ENCODE measurements at places on chromosomes 5 and 9.

- DNase-seq: no peak
- H3K4me1 ChIP-seq: no peaks in the 10 kb centered on the region
- H3K36me3 ChIP-seq: no peaks in the 10 kb centered on the region
Observed at GRCh38 chr5:83922699-83923098, 202.0 kb upstream of the HAPLN1 start.

DNA sequence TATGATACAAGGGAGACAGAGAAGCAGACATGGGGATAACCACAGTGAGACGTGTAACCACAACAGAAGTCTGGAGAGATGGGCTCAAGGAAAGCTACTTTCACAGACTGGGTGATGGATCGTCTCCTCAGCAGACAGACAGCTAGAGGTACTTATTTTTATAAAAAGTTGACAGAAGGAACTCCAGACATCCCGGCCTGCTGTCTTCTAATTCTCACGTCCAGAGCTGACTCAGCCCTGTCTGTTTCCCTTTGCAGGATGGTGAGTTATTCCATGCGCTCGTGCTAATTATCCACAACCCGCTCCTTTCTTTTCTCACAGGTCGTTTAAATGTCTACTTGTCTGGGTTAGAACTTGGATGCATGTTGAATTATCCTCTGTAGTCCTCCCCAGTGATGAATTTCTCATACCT lies 304.5 kb downstream of the CWC27 start:
- H3K27me3 ChIP-seq: no peaks in the 10 kb centered on the region
- H3K36me3 ChIP-seq: no peaks in the 10 kb centered on the region
- H3K4me3 ChIP-seq: no peak overlapping the region
- no peak overlapping the region for H3K27ac ChIP-seq
- H3K4me1 ChIP-seq: no peaks in the 10 kb centered on the region

GRCh38 chr9:14218253-14218652 lies 95.7 kb downstream of the NFIB start:
- H3K4me1 ChIP-seq: peaks cover 30% of the 10 kb centered on the region
- no peak overlapping the region for H3K4me3 ChIP-seq
- H3K27me3 ChIP-seq: no peaks in the 10 kb centered on the region
- no peaks in the 10 kb centered on the region for H3K36me3 ChIP-seq

DNA sequence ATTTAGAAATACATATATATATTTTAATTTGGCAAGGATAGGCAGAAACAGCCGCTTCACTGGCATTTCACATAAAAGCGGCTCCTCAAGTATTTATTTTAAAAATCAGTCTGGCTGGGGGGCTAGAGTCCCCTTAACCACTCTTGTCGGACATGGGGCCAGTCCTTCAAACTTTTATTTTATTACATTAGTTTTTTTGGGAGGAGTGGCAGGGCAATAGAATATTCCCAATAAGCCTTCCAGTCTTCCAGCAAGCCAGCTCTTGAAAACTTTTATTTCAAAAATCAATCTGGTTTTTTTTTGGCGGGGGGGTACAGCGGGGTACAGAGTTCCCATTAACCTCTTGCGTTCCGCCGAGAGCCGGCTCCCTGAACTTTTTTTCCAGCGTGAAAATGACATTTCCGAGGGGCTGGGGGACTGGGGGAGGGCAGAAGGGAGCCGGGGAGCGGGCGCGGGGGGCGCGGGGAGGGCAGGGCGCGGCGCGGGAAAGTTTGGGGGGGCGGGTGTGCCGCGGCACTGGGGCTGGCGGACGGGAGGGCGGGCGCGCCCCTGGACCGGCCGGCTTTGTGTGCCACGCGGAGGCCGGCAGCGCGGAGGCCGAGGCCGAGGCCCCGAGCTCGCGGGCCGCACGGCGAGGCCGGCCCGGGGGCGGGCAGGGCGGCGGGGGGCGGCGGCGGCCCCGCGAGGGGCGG lies 504 bp upstream of the ZNF618 start:
- no peaks in the 10 kb centered on the region for H3K36me3 ChIP-seq
- no peak overlapping the region for H3K27ac ChIP-seq
- peak overlapping the region; percentile 96 for H3K4me3 ChIP-seq

DNA sequence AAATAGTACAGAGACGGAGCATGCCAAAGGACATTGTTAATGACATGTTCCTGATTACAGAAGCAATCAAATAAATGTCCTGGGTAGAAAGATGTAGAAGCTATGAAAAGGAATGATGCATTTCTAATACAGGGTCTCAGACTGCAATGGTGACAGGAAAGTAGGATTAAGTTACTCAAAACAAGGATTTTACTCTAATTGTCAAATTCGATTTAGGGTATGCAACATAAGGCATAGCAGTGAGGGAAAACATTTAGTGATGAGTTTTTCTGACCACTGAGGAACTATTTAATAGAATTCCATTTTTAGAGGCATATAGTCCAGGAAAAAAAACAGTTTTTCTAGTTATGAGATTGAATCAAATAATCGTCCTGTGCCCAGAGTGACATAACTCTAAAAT lies 715.1 kb upstream of the ACO1 start:
- H3K4me3 ChIP-seq: no peak overlapping the region
- no peak for DNase-seq
- no peaks in the 10 kb centered on the region for H3K36me3 ChIP-seq
- H3K27me3 ChIP-seq: no peaks in the 10 kb centered on the region

DNA sequence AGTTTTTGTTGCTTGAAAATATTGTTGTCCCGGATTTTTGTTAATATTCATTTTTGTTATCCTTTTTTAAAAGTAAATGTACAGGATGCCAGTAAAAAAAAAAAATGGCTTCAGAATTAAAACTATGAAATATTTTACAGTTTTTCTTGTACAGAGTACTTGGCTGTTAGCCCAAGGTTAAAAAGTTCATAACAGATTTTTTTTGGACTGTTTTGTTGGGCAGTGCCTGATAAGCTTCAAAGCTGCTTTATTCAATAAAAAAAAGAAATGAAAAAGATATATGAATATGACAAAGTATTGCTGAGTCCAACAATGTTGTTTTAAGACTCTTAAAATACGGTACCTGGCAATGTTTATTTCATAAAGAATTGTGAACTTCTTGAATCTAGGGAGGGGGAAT lies 82.9 kb downstream of the PIK3R1 start:
- no peaks in the 10 kb centered on the region for H3K27me3 ChIP-seq
- H3K4me1 ChIP-seq: no peaks in the 10 kb centered on the region
- peaks cover 64% of the 10 kb centered on the region for H3K36me3 ChIP-seq
- no peak for DNase-seq
- H3K27ac ChIP-seq: no peak overlapping the region

- no peaks in the 10 kb centered on the region for H3K27me3 ChIP-seq
- H3K36me3 ChIP-seq: no peaks in the 10 kb centered on the region
- H3K4me1 ChIP-seq: peaks cover 30% of the 10 kb centered on the region
- no peak overlapping the region for H3K27ac ChIP-seq
- DNase-seq: no peak
Observed at GRCh38 chr5:147805030-147805454, 22.5 kb upstream of the JAKMIP2 start.

GRCh38 chr5:107104040-107104995 lies 566.4 kb downstream of the EFNA5 start:
- DNase-seq: no peak
- no peaks in the 10 kb centered on the region for H3K36me3 ChIP-seq
- H3K27me3 ChIP-seq: no peaks in the 10 kb centered on the region
- no peak overlapping the region for H3K27ac ChIP-seq
- H3K4me1 ChIP-seq: no peaks in the 10 kb centered on the region
- H3K4me3 ChIP-seq: no peak overlapping the region

- no peaks in the 10 kb centered on the region for H3K27me3 ChIP-seq
- H3K27ac ChIP-seq: no peak overlapping the region
- no peaks in the 10 kb centered on the region for H3K36me3 ChIP-seq
- H3K4me1 ChIP-seq: no peaks in the 10 kb centered on the region
- no peak overlapping the region for H3K4me3 ChIP-seq
Observed at GRCh38 chr5:153746440-153746839, 256.0 kb downstream of the GRIA1 start.

DNA sequence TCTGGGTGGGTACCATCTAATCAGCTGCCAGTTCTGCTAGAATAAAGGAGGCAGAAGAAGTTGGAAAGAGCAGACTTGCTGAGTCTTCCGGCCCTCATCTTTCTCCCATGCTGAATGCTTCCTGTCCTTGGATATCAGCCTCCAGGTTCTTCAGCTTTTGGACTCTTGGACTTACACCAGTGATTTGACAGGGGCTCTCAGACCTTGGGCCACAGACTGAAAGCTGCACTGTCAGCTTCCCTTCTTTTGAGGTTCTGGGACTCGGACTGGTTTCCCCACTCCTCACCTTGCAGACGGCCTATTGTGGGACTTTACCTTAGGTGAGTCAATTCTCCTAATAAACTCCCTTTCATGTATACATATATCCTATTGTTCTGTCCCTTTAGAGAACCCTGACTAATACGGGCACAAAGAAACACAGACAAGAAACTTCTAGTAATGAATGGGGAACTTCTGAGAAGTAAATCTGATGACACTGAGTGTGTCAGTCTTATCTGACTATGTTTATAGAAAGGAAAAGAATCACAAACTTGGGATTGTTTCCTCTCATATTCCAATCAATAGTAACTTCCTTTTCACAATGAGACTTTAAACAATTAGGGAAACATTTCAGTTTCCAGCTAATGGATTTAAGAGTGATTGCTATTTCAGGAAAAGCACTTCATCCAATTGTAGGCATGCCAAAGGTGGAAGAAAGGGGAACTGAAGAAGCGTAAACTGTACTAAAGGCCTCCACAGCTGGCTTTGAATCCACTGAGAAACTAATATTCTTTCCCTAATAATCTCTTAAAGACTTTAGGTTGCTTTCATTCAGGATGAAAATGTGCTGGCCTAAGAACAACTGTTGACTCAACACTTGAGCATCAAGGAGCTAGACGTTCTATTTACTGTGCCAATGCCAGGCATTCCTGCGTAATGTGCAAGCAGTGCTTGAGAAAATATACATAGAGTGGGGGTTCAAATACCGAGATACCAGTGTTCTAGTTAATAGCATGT lies 127.9 kb upstream of the PTGER4 start:
- H3K27ac ChIP-seq: no peak overlapping the region
- H3K27me3 ChIP-seq: no peaks in the 10 kb centered on the region
- H3K4me3 ChIP-seq: no peak overlapping the region
- DNase-seq: no peak
- H3K4me1 ChIP-seq: peaks cover 6% of the 10 kb centered on the region

- no peak for DNase-seq
- H3K27ac ChIP-seq: no peak overlapping the region
- no peaks in the 10 kb centered on the region for H3K4me1 ChIP-seq
- H3K36me3 ChIP-seq: no peaks in the 10 kb centered on the region
- no peaks in the 10 kb centered on the region for H3K27me3 ChIP-seq
Observed at GRCh38 chr5:171579976-171580411, 160.5 kb downstream of the FGF18 start.

DNA sequence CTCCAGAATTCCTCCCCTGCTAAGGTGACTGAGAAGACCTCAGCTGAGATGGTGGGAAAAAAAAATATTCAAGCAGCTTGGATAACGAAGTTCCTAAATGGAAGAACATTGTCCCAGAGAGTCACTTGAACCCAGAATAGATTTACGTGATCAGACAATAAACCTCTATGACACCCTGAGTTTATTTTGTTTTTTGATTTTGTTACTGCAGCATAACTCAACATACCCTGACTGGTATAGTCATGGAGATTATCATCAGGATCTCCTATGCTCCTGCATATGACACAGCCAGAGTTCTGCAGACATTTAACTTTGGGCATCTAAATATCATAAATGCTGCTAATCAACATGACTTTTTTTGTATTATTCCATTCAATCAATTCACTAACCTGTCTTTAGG lies 282.9 kb downstream of the RASEF start:
- no peak overlapping the region for H3K4me3 ChIP-seq
- H3K36me3 ChIP-seq: no peaks in the 10 kb centered on the region
- H3K27ac ChIP-seq: no peak overlapping the region
- no peaks in the 10 kb centered on the region for H3K27me3 ChIP-seq

GRCh38 chr9:19127871-19128500 lies 694 bp upstream of the PLIN2 start:
- DNase-seq: peak; percentile 49
- H3K4me3 ChIP-seq: peak overlapping the region; percentile 35
- H3K27me3 ChIP-seq: no peaks in the 10 kb centered on the region
- peaks cover 14% of the 10 kb centered on the region for H3K4me1 ChIP-seq
- peaks cover 23% of the 10 kb centered on the region for H3K36me3 ChIP-seq
- H3K27ac ChIP-seq: peak overlapping the region; percentile 96

- H3K4me3 ChIP-seq: no peak overlapping the region
- H3K36me3 ChIP-seq: no peaks in the 10 kb centered on the region
- H3K4me1 ChIP-seq: no peaks in the 10 kb centered on the region
- no peak for DNase-seq
- no peaks in the 10 kb centered on the region for H3K27me3 ChIP-seq
- no peak overlapping the region for H3K27ac ChIP-seq
Observed at GRCh38 chr5:96023518-96023917, 61.9 kb upstream of the ELL2 start.
